Heart right ventricle (tissue), 16 donors: ENCODE measurements at places on chromosomes 5 and 9. TPM values are rescaled to one million over a fixed set of nuclear protein-coding genes. Genes with fewer than 3 reads are reported as not detected.

DNA sequence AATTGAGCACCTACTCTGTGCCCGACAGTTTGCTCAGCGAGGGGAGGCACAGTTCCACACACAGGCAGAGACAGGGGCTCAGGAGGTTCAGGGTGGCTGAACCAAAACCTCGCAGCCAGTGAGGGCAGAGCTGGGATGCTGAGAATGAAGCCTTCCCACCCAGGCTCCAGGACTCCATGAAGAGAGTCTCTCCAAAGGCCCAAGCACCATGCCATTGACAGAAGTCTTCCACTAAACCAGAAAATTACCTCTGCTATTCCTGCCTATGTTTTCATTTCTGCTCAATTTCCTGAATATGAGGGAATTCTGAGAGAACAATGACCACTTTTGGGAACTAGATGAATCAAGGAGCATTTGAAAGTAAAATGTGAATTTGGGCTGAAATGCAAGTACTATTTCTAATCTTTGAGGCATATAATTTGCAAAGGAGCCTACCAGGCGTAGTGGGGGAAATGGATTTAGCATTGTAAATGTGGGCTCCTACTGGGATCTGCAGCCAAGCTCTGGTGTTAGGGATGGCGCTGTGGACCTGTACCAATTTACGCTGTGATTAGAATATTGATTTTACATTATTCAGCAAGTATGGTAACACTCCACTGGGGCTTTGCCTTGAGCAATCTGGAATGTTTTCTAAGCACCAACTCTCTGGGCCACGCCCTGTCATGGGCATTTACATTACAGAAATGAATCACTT lies 91.9 kb downstream of the DRD1 start:
- no peak overlapping the region for H3K4me3 ChIP-seq
- no peak for DNase-seq
- no peaks in the 10 kb centered on the region for H3K4me1 ChIP-seq
- peaks cover 4% of the 10 kb centered on the region for H3K27me3 ChIP-seq
- no peak overlapping the region for H3K27ac ChIP-seq
- no peaks in the 10 kb centered on the region for H3K36me3 ChIP-seq

GRCh38 chr9:85703398-85703797 lies 38.4 kb downstream of the AGTPBP1 start:
- H3K27ac ChIP-seq = no peak overlapping the region
- peaks cover 18% of the 10 kb centered on the region for H3K4me1 ChIP-seq
- no peak overlapping the region for H3K4me3 ChIP-seq
- H3K36me3 ChIP-seq = peaks cover 5% of the 10 kb centered on the region
- no peaks in the 10 kb centered on the region for H3K27me3 ChIP-seq
- no peak for DNase-seq

- H3K27me3 ChIP-seq = no peaks in the 10 kb centered on the region
- H3K4me3 ChIP-seq = no peak overlapping the region
- no peaks in the 10 kb centered on the region for H3K4me1 ChIP-seq
- no peaks in the 10 kb centered on the region for H3K36me3 ChIP-seq
- no peak for DNase-seq
These were observed 199.3 kb upstream of the SEMA6A start for GRCh38 chr5:116773926-116774325.

DNA sequence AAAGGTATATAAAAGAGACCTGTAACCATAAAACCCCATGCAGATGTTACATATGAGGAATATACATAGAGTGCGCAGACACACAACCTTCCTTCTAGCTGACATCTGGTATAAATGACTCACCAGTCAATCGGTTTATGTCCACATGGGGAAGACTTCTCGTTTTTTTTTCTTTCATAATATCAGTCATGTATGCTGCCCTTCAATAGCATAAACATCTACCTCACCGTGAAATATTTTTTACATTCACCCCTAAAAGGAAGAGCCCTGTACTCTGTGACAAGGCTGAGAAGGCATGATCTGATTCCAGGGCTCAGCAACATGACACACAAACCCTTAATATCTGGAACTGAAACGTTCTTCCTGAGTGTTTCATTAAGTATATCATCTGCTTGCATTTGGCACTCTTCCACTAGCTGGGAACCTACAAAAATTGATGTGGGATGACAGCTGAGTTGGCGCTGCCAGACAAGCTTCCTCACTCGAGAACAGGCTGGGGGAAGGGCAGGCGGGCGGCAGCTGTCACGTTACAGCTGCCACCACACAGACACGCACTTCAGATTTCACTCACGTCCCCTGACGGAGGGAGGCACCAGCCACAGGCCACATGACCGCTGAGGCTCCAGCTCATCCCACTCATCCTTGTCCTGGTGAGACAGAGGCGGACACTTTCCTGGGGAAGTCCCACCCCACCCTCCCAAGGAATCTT lies 74.2 kb downstream of the SHB start:
- H3K4me3 ChIP-seq = no peak overlapping the region
- DNase-seq = peak; percentile 82
- no peaks in the 10 kb centered on the region for H3K27me3 ChIP-seq
- no peaks in the 10 kb centered on the region for H3K36me3 ChIP-seq

Gene DENND1A
- 19.6 TPM for total RNA-seq

Gene GRM6
- total RNA-seq = not detected

GRCh38 chr5:59813761-59814536 lies 79.6 kb downstream of the PDE4D start:
- DNase-seq = no peak
- H3K27ac ChIP-seq = no peak overlapping the region
- no peaks in the 10 kb centered on the region for H3K36me3 ChIP-seq

Gene CENPP
- 3.6 TPM for total RNA-seq

DNA sequence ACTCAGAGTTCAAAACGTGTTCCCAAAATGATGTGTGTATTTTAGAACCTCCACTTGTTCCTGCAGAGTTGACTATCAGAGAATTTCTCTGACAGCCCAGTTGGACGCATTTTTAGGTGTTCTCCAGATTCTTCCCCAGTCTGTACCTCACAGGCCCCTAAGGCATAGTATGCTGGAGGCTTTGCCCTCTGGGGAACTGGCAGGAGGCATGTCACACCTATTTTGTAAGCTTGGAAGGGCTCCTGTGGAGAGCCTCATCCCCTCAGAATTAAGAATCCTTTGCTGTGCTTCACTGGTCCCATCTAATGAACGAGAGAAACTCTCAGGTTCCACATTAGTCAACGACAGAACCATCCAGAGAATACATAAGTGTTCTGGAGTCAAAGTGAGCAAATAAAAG lies 144.1 kb upstream of the SLC30A5 start:
- peaks cover 38% of the 10 kb centered on the region for H3K4me1 ChIP-seq
- no peak overlapping the region for H3K27ac ChIP-seq
- no peak overlapping the region for H3K4me3 ChIP-seq
- no peak for DNase-seq
- no peaks in the 10 kb centered on the region for H3K27me3 ChIP-seq

GRCh38 chr9:136051453-136051836 lies 43.6 kb downstream of the NACC2 start:
- peak overlapping the region; percentile 47 for H3K4me3 ChIP-seq
- peak; percentile 50 for DNase-seq
- H3K27me3 ChIP-seq = no peaks in the 10 kb centered on the region
- H3K4me1 ChIP-seq = peaks cover 26% of the 10 kb centered on the region
- H3K36me3 ChIP-seq = peaks cover 38% of the 10 kb centered on the region

DNA sequence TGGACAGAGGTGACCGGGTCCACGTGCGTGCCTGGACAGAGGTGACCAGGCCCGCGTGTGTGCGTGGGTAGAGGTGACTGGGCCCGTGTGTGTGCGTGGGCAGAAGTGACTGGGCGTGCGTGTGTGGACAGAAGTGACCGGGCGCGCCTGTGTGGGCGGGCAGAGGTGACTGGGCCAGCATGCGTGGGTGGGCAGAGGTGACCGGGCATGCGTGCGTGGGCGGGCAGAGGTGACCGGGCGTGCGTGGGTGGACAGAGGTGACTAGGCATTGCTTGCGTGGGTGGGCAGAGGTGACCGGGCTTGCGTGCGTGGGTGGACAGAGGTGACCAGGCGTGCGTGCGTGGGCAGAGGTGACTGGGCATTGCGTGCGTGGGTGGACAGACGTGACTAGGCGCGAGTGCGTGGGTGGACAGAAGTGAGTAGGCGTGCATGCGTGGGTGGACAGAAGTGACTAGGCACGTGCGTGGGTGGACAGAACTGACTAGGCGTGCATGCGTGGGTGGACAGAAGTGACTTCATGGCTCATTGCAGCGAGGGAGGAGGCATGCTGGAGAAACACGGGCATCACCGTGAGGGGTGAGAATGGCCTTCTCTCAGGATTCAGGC lies 254.1 kb upstream of the IRX4 start:
- H3K4me1 ChIP-seq = no peaks in the 10 kb centered on the region
- no peaks in the 10 kb centered on the region for H3K36me3 ChIP-seq
- no peaks in the 10 kb centered on the region for H3K27me3 ChIP-seq
- no peak for DNase-seq

Gene LRRC14B
- total RNA-seq = 29.4 TPM

DNA sequence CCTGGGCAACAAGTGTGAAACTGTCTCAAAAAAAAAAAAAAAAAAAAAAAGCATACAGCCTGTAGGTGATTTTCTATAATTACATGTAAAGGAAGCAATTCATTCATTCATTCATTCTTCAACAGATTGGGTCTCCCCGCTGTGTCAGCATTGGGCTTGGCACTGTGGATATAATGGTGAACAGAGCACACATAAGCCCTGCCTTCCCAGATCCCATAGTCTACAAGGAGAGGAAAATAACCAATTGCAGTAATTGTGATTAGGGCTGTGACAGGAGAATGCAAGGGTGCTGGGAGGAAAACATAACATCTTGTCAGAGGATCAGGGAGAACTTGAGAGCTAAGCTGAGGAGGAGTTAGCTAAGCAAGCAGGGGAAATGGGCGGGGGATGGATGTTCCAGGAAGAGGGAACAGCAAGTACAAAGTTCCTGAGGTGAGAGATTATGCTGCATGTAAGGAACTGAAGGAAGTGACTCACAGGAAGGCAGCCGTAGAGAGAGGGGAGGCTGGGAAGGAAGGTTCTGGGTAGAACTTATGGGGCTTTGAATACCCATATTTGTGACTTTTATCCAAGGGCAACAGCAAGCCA lies 24.0 kb upstream of the KLF9 start:
- H3K4me3 ChIP-seq = no peak overlapping the region
- DNase-seq = peak; percentile 73
- no peaks in the 10 kb centered on the region for H3K36me3 ChIP-seq
- H3K27me3 ChIP-seq = no peaks in the 10 kb centered on the region
- peaks cover 43% of the 10 kb centered on the region for H3K4me1 ChIP-seq

DNA sequence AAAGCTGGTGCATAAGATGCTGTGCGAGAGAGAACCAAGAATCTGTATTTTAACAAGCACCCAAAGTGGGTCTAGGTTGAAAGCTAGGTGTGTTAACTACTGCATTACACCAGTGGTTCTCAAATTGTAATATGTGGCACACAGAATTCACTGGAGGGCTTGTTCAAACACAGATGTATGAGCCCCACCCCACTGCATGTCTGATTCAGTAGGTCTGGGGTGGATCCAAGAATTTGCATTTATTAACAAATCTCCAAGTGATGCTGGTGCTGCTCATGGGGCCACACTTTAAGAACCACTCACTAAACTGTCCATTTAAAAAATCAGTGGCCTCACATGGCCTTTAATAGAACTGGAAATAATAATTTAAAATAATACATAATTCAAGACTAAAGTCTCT lies 40.4 kb downstream of the LPAR1 start:
- H3K36me3 ChIP-seq = no peaks in the 10 kb centered on the region
- H3K27ac ChIP-seq = no peak overlapping the region
- no peak overlapping the region for H3K4me3 ChIP-seq
- no peaks in the 10 kb centered on the region for H3K27me3 ChIP-seq
- no peak for DNase-seq

- no peak overlapping the region for H3K27ac ChIP-seq
- H3K4me3 ChIP-seq = no peak overlapping the region
- peaks cover 99% of the 10 kb centered on the region for H3K36me3 ChIP-seq
- no peaks in the 10 kb centered on the region for H3K27me3 ChIP-seq
These were observed 46.3 kb downstream of the NNT start for GRCh38 chr5:43649256-43649655.

DNA sequence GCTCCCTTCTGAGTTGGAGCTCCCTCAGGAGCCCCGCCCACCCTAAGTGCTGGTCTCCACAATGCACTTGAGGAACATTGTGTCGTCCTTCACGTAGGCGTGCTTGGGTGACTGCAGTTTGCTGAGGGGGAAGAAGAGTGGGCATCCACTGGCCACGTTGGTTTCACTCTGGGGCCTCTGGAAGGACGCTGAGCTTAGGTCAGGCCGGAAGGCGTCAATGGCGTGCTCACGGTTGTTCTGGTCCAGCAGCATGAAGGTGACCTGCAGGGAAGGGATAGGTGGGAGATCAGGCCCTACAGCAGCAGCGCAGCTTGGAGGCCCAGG lies 21.7 kb downstream of the TRAF1 start:
- H3K27me3 ChIP-seq = no peaks in the 10 kb centered on the region

Gene LCN2
- not detected for total RNA-seq

GRCh38 chr5:148912714-148913398 lies 86.4 kb downstream of the ADRB2 start:
- no peak overlapping the region for H3K4me3 ChIP-seq
- no peak overlapping the region for H3K27ac ChIP-seq
- no peak for DNase-seq
- peaks cover 36% of the 10 kb centered on the region for H3K4me1 ChIP-seq

GRCh38 chr9:134554373-134555093 lies 87.1 kb upstream of the COL5A1 start:
- no peak for DNase-seq
- H3K27me3 ChIP-seq = peaks cover 52% of the 10 kb centered on the region
- peaks cover 6% of the 10 kb centered on the region for H3K4me1 ChIP-seq
- H3K4me3 ChIP-seq = no peak overlapping the region

GRCh38 chr9:36284226-36284625 lies 26.0 kb upstream of the GNE start:
- H3K36me3 ChIP-seq = no peaks in the 10 kb centered on the region
- DNase-seq = no peak
- no peaks in the 10 kb centered on the region for H3K27me3 ChIP-seq
- H3K4me1 ChIP-seq = no peaks in the 10 kb centered on the region
- no peak overlapping the region for H3K27ac ChIP-seq
- H3K4me3 ChIP-seq = no peak overlapping the region

Gene ZDHHC11
- total RNA-seq = 7.8 TPM

DNA sequence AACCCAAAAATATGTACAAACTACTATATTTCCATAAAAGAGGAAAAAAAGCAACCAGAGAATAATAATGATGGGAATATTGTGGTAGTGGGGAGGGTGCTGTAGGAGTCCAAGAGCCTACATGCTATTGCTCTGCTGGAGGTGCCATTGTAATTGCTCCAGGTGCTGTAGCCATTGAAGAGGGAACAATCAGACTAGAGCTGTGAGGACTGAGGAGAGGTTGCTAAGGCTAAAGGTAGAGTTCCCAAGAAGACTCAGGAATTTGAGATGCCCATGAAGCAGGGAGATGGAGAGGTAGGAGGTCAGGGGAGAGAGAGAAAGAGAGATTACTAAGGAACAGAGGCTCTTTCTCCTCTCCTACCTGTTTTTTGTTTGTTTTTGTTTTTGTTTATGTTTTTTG lies 394.0 kb downstream of the DMRTA1 start:
- no peaks in the 10 kb centered on the region for H3K27me3 ChIP-seq
- DNase-seq = no peak
- H3K36me3 ChIP-seq = no peaks in the 10 kb centered on the region
- no peak overlapping the region for H3K27ac ChIP-seq
- no peaks in the 10 kb centered on the region for H3K4me1 ChIP-seq

Gene ZNF484
- total RNA-seq = 7.8 TPM

Gene MVB12B
- 11.1 TPM for total RNA-seq

Gene RNF183
- not detected for total RNA-seq

Gene FAM221B
- not detected for total RNA-seq

Gene SPATA31D3
- total RNA-seq = not detected
